Lung microvascular endothelial cell (primary cell): ENCODE measurements at places on chromosomes 11 and 22. TPM values are rescaled to one million over a fixed set of nuclear protein-coding genes. Genes with fewer than 3 reads are reported as not detected.

XNDC1N gene
- total RNA-seq, result 5.7 and 6.0 TPM in 2 replicates

C11orf42 gene
- total RNA-seq, result not detected in 2 replicates

TRIM48 gene
- not detected in 2 replicates for total RNA-seq

ZNF214 gene
- total RNA-seq, result 0.20 and 0.65 TPM in 2 replicates

CCDC83 gene
- total RNA-seq, result not detected in 2 replicates

PTGDR2 gene
- under 0.01 TPM in 1 of 2 replicates, not detected in the other for total RNA-seq

SLCO2B1 gene
- 1.7 and 10.7 TPM in 2 replicates for total RNA-seq

SCUBE2 gene
- 0.87 and 0.99 TPM in 2 replicates for total RNA-seq

RIMBP3B gene
- total RNA-seq, result under 0.01 TPM in 2 replicates

LIPT2 gene
- total RNA-seq, result 2.4 and 3.3 TPM in 2 replicates

NUP160 gene
- total RNA-seq, result 12.6 and 14.9 TPM in 2 replicates

CHEK1 gene
- total RNA-seq, result 7.9 and 16.8 TPM in 2 replicates

FAT3 gene
- total RNA-seq, result under 0.01 TPM in 2 replicates
